ENCODE measurements at places on chromosomes 12 and 14. TPM values are rescaled to one million over a fixed set of nuclear protein-coding genes. Genes with fewer than 3 reads are reported as not detected.

RESF1 gene
- total RNA-seq: 16.8 TPM

MTERF2 gene
- 16.8 TPM for total RNA-seq

CEBPE gene
- total RNA-seq: not detected

NEUROD4 gene
- total RNA-seq: not detected

SRRM4 gene
- total RNA-seq: not detected

FAM186B gene
- 0.23 TPM for total RNA-seq

CRIP1 gene
- 85.6 TPM for total RNA-seq

GZMH gene
- total RNA-seq: not detected

DHRS2 gene
- total RNA-seq: 0.84 TPM

LTBP2 gene
- 0.43 TPM for total RNA-seq

VRTN gene
- not detected for total RNA-seq

SUPT16H gene
- total RNA-seq: 127 TPM

GPRC5D gene
- not detected for total RNA-seq

DNA sequence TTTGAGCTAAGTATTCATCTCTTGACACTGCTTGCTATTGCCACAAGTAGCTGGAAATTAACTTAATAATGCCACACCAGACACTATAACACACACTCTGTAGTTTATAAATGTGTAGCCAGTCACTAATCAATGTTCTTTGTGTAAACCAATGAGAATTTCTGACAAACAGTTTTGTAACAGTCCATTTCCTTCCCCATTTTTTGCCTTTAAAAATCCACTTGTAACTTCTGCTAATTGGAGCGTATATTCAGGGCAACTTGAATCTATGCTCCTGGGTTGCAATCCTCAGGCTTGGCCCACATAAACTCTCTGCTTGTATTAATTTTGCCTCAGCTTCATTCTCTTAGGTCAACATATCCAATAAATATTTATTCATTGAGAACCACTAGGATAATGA, 125.0 kb upstream of the DHRS4 start:
- DNase-seq: no peak

- DNase-seq: no peak
Observed at GRCh38 chr12:82645414-82645813, 41.3 kb upstream of the TMTC2 start.

DNA sequence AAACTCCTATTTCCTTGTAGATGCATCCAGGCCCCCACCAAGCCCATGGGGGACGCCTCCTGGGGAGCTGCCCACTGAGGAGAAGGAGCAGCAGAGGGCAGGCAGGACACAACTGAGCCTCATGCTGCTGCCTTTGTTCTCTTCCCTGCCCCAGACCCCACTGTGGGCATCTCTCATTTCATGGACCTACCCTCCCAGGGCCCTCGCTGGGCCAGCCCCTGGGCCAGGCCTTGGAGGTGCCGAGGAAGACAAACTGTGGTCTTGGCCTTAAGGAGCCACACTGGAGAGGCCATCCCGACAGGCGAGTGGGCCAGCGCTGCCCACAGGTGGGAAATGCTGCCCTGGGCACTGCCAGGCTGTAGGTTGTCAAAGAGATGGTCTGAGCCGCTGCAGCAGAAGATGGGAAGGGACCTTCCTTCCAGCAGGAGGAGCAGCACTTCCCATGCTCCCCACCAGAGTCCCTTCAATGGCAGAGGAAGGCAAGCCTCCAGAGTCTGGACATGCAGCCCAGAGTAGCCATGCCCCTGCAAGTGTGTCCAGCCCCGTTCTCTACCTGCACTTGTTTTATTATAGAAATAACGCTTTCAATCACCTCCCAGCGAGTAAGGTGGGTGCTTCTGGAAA, 147.4 kb downstream of the BCL11B start:
- no peak for DNase-seq

DNA sequence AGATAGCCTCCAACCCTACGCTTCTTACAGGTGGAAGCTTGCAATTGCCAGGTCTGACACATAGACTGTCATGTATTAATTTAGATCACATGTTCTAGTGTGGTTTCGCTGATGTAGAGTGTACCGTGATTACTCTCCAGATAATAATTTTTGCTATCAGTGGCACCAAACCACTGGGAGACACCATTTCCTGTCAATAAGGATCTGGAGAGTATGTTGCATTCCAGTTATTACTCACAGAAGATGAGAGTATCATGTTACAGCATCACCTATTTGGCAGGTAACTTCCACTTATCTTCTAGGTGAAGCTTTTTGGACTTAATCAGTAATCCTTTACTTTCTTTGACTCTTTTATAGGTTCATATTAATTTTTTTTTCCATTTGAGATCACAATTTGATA, 147.2 kb downstream of the HELB start:
- DNase-seq: no peak

- no peak for DNase-seq
Observed at GRCh38 chr14:95233702-95234241, 76.4 kb upstream of the DICER1 start.

- no peak for DNase-seq
Observed at GRCh38 chr12:76284816-76285750, 63.1 kb downstream of the BBS10 start.

DNA sequence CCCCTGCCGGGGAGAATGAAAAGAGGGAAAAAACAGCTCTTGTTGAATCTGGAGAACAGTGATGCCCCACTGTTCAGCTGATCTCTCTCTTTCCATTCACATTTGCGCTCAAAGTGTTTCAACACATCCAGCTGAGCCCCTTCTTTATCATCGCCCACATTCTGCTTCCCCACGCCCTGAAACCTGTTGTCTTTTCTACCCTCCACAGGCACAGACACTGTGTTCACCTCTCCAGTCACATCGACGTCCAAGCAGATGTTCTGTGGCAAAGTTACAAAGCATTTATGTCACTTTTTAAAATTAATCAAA, 338.7 kb downstream of the EGLN3 start:
- no peak for DNase-seq

GRCh38 chr12:92079054-92079385, 66.6 kb downstream of the BTG1 start:
- DNase-seq: no peak

GRCh38 chr12:116735951-116736599, 1.8 kb downstream of the SPRING1 start:
- no peak for DNase-seq

- peak; percentile 95 for DNase-seq
Observed at GRCh38 chr14:54652188-54652587, 85.3 kb downstream of the SAMD4A start.

DNA sequence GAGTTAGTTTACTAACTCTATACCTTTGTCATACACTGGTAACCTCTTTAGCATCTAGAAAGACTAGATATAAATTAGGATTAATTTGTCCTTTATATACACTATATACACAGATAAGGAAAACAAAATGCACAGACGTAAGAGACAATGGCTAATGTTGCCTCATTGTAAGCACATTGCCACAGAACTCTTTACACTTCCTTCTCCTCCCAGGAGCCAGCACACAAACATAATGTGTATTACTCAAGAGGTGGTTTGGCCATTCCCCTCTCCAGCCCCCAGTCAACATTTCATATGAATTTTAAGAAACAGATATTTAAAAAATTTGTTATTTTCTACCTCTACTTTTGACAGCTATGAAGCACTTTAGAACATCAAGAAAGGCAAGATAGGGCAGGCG, 131.4 kb upstream of the OR4E1 start:
- DNase-seq: no peak

GRCh38 chr12:19904819-19905218, 463.5 kb upstream of the PDE3A start:
- DNase-seq: no peak

GRCh38 chr14:88333036-88333435, 10.0 kb upstream of the KCNK10 start:
- DNase-seq: no peak

DNA sequence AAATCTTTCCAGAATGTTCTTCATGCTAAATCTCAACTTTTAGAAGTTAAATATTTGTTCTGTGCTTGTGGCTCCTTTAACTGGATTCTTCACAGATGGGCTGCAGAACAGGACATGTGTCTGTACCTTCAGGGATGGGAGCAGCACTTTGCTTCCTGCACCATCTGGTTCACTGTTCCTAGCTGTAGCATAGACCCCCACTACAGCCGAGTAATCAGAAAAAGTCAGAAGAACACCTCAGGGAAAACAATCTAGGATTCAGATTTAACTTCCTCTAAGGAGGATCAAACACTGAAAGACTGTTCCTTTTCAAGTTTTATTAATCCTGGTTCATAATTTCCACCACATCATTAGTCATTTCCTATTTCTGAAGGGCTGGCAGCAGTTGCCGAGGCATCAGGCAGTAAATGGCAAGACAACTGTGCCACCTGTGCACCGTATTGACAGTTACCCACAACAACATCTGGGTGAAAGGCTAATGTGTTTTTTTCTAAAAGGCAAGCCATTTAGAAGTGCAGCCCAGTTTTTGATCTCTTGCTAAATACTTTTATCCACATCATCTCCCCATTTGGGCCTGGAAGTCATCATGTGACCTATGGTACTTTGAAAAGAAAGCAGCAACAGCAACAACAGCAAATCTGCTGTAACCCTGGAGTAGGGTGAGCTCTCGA, 212.8 kb upstream of the BMP4 start:
- DNase-seq: no peak

GRCh38 chr12:71169286-71169685, 11.5 kb upstream of the TSPAN8 start:
- no peak for DNase-seq

GRCh38 chr12:13156277-13156676, 40.2 kb upstream of the EMP1 start:
- DNase-seq: no peak

DNA sequence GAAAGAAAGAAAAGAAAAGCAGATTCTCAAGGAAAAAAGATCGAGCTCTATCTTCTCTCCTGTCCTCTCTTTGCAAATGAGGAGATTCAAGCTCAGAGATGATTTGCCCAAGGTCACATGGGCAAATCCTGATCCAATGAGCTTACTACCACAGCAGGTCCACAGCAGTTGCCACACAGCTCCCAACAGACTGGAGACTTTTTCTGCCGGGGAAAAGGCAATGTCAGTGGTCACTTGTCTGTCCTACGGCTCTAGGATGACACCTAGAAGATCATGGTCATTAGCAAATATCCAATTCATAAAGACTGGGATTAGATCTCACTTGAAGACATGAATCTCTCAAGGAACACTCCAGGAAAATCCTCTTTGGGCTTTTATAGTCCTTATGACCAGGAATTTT, 58.8 kb downstream of the TTC7B start:
- DNase-seq: no peak

- peak; percentile 66 for DNase-seq
Observed at GRCh38 chr12:55142669-55143565, 16.7 kb downstream of the OR9K2 start.

- peak; percentile 50 for DNase-seq
Observed at GRCh38 chr12:55736780-55737580, 5.9 kb upstream of the GDF11 start.

GRCh38 chr12:76384560-76384959, 36.3 kb upstream of the BBS10 start:
- DNase-seq: no peak

GRCh38 chr14:95686935-95687334, 709 bp downstream of the TCL1B start:
- no peak for DNase-seq

GRCh38 chr14:105494606-105494929, 3.5 kb downstream of the TEDC1 start:
- DNase-seq: no peak

DNA sequence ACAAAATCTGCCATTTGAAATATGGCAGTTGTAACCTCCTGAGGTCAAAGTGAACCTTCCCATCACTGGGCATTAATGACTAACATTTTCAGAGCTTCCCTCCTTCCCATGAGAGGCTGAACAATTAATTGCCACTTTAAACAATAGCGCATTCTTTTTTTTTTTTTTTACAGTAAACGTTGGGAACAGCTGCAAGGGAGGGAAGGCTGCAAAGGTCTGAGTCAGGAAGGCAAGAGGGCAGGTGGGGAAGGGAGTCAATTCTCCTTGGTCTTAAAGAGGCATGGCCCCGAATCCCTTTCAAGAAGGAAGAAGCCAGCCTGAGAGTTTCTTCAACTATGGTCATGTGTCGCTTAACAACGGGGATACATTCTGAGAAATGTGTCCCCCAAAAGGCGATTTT, 41.0 kb upstream of the PLEKHG3 start:
- DNase-seq: no peak

- DNase-seq: peak; percentile 36
Observed at GRCh38 chr12:52506858-52507715, 13.1 kb downstream of the KRT5 start.

- no peak for DNase-seq
Observed at GRCh38 chr12:106112145-106112821, 26.5 kb downstream of the NUAK1 start.

GRCh38 chr14:38209572-38210557, 2.2 kb downstream of the SSTR1 start:
- no peak for DNase-seq

DNA sequence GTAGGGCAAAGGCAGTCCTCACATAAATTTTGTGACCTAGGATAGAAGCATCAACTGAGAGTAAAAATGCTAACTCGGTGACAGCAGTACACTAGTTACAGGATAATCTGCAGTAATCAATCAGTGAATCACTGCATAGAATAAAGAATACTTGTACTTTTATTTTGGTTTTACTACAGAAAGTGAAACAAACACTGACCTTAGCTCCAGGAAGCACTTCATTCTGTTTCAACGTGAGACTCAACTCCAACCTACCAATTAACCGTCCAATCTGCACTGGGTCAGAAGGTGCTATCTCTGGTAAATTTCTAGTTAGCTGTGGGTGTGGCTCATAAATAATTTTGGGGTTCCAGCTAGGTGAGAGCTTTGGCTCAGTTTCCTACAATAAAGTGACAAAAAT, 21.8 kb downstream of the ATG2B start:
- no peak for DNase-seq

GRCh38 chr14:60195179-60195810, 30.1 kb upstream of the DHRS7 start:
- no peak for DNase-seq

GRCh38 chr12:105083551-105084105, 630 bp downstream of the ALDH1L2 start:
- peak; percentile 74 for DNase-seq
